ENCODE measurements at places on chromosomes 3 and 15.

- DNase-seq, result no peak
Measured at GRCh38 chr15:74050127-74050526, 32.2 kb downstream of the GOLGA6A start.

GRCh38 chr3:111414531-111414930 lies 127.5 kb upstream of the CD96 start:
- no peak for DNase-seq

DNA sequence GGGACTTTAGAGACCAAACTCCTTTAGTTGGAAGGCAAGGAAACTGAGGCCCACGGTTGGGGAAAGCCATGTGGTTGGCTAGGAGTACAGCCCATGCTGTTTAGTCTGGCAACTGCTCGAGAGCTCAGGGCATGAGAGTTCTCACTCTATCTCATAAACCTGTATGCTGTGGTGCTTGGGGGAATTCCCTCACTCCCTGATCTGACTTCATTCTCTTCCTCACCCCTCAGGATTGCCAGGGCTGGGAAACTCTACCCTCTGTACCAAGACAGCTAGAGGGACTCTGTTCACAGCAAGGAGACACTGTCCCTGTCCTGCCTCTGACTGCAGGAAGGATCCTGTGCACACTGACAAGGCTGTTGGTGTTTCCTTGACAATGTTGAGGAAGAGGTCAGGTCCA lies 230.2 kb downstream of the ZNF621 start:
- DNase-seq, result no peak

DNA sequence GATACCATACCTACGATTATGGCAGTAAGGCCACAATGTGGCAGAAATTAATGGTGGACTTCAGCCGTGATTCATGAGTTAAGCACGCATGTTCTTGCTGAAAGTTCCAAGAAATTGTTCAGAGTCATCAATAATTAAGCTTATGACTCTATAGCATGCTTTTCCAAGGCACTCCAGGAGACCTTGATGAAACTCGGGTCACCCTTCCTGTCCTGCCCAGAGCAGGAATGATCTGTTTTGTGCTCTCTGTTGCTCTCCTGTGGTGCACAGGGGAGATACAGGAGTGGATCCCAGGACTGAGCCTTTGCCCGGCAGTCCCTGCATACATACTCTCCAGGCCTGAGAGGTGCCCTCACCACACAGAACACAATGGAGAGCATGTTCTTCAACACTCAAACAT lies 141.6 kb upstream of the SLC2A2 start:
- no peak for DNase-seq

DNA sequence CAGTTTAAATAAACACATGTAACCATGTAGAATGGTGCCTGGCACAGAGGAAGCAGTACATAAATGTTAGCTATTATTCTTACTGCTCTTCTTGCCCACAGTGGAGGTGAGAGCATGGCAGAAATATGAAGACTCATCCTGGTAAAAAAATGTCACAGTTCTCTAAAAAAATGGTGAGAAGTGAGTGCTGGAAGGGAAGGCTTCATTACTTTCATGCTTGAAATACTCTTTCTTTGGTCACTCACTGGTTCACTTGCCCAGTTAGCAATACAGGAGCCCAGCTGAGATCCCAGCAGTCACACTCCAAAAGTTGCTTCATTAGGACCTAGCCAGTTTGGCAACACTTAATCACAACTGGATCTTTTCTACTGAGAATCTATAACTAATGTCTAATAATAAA lies 1017.2 kb downstream of the TUSC7 start:
- DNase-seq, result no peak

DNA sequence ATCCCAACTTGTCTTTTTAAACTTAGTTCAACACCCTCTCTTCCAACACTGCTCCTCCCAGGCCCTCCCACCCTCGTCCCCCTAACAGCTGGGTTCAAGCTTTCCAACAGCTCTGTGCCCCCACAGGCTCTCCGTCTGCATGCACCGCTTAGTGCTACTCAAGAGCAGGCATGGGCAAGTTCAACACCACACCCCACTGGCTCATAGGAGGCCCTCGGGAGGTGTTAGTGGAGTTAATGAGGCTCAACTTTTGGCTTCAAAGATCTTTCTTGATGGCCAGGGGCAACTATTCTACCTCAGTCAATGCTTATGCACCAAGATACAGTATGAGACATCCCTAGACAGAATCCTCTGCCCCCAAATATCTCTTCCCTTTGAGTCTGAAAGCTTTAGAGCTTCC lies 114.4 kb downstream of the ANP32A start:
- no peak for DNase-seq

GRCh38 chr15:29305556-29305955 lies 35.9 kb upstream of the NSMCE3 start:
- DNase-seq, result no peak

DNA sequence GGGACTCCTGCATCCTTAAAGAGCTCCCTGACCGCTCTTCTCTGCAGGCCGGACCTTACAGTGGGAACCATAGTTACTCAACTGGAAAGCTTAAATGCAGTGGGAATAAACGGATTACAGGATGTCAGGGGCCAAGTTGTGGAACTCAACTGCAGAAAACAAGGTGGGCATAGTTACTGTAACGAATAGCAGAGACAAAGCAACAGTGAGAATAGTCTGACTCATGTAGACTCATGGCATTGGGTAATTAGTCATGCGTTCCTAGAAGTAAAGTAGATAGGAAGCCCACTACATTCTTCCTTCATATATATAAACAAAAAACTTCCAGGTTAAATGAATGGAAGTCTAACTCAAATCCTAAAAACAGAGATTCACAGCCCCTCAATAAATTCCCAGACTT lies 95.5 kb upstream of the CHRNA7 start:
- DNase-seq, result no peak

GRCh38 chr3:30628205-30628900 lies 22.0 kb downstream of the TGFBR2 start:
- DNase-seq, result no peak

- DNase-seq, result no peak
Measured at GRCh38 chr3:193030276-193030675, 112.6 kb upstream of the MB21D2 start.

DNA sequence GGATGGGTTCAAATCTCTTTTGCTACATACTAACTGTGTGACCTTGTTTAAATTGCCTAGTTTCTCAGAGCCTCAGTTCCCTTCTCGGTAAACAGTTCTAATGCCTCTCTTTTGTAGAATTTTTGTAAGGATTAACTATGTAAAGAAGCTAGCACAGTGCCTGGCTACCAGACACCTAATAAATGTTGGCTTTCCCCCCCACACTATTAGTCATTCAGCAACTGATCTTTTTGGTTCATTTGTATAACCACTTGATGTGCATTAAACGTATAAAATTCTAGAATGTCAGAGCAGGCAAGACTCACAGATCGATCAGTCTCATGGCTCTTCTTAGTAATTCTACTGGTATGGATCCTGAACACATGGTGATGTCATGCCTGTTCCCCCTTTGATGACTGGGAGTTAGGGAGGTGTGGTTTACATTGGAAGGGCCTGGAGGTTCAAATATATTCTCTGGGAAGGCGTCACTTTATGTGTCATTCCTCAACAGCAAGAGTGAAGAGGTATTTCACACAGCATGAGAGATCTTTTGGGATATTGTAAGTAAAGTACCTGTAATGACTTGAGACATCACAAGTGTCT lies 6.5 kb downstream of the TAGLN3 start:
- DNase-seq, result no peak

- DNase-seq, result no peak
Measured at GRCh38 chr3:134020135-134020680, 9.5 kb downstream of the SLCO2A1 start.

DNA sequence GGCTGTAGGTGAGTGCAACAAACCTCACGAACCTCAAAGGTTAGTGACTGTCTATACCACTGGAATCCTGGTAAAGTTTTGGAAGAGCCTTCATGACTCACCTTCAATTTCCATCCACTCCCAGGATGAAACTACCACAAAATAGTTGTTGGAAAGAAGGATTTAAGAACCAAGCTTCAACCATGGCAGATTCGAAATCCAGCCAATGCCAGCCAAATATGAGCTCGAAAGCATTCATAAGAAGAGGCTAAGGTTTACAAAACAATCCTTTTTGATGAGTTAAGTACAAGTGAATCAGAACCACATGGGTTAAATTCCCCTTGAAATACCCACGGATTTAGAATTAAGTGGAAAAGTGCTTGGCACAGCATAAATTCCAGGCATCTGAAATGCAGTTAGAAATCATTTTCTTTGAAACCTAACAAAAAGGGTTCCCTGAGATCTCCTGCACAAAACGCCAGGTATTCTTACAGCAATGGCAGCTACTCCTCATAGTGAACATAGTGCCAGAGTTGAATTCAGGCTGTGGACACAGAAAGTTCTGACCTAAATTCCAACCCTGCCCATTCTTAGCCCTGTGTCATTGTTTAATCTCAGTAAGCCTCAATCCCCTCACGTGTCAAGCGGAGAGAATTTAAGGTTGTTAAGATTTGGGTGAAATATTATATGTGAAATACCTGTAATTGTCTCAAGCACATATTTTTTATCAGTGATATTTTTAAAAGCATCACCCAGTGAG lies 89.2 kb downstream of the FBN1 start:
- DNase-seq, result no peak

DNA sequence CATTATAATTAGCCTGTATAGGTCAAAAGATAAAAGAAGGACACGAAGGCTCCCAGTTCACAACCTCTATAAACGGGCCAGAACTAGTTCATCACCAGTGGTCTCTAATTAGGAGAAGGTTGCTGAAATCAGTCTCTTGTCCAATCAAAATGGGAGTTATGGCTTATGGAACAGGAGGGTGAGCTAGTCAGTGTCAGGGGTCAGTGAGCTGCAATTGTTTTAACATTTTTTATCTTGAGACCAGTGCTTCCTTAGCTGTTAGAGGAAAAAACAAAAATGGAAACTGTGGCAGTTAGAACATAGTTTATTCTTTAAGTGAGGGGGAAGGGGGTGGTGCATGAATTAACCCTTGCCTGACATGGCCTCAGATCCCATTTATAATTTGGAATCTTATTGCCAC lies 141.7 kb downstream of the KCNMB2 start:
- no peak for DNase-seq

DNA sequence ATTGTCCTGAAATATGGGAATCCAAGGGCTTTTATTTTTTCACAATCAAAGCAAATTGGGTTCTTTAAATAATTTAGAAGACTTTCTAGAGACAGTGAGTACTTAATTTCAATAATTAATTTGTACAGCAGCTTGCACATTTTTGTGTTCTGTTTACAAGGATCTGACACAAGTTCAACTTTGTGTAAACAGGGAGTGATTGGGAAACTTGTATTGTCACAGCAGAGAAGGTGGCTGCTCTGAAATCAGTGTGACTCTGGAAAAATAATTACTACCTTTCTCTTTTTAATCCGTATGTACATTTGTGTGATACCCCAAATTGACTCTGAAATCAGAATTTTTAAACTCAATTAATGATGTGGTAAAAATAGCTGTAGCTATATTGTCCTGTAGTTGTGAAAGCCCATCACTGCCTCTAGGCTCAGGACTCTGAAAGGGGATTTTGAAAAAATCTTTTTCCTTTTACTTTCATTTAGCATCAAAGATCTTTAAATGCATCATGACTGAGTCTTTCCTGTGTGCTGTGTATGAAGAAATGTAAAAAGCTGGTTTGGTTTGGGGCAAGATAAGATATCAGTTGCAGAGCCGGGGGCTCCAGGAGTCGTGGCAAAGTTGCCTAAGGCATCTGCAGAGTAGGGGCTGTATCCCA lies 45.1 kb downstream of the MFSD1 start:
- DNase-seq, result no peak

GRCh38 chr3:25820366-25820765 lies 30.5 kb downstream of the OXSM start:
- peak; percentile 84 for DNase-seq

- no peak for DNase-seq
Measured at GRCh38 chr3:98655666-98656065, 62.3 kb upstream of the CPOX start.

- DNase-seq, result no peak
Measured at GRCh38 chr15:42033214-42033873, 12.5 kb upstream of the PLA2G4E start.

GRCh38 chr15:76994001-76994400 lies 925 bp upstream of the PSTPIP1 start:
- no peak for DNase-seq

DNA sequence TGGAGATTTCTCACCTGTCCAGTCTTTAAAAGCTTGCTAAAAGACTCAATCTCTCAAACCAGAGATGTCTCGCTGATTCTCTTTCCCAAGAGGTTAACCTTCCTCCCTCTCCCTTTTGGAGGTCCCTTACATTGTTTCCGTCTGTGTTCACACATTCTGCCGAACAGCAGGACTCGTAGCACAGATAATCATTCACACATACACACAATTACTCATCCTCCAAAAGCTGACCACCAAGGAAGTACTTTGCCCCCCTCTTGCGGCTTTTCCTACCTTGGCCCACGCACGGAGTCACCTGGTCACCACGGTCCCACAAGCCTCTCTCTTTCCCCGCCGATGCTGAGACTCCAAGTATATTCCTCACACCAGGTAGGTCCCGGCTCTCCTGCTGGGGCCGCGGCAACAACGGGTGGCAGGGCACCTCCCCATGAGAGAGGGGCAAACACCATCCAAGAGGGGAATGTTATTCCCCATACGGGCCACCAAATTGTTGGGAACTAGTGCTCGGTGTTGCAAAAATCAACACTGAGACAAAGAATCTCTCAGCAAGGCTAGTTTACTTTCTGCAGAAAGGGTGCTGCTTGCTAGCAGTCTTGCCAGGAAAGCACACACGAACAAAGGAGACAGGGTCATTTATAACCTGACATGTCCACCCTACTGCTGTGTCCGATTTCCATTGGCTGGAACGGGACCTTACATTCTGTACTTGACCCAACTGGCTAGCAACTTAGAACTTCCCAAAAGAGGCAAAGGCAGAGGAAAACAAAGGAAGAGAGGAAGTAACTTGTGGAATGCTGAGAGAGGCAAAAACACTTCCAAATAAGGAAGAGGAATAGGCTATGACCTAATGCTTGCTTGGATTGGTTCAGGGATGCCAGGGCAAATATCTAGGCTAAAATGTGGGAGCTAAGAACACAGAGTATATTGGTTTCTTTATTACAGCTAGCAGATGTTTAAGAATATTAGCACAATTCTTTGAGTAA lies 102.1 kb upstream of the NECTIN3 start:
- no peak for DNase-seq

- DNase-seq, result no peak
Measured at GRCh38 chr3:101631098-101631796, 45.7 kb downstream of the ZBTB11 start.

DNA sequence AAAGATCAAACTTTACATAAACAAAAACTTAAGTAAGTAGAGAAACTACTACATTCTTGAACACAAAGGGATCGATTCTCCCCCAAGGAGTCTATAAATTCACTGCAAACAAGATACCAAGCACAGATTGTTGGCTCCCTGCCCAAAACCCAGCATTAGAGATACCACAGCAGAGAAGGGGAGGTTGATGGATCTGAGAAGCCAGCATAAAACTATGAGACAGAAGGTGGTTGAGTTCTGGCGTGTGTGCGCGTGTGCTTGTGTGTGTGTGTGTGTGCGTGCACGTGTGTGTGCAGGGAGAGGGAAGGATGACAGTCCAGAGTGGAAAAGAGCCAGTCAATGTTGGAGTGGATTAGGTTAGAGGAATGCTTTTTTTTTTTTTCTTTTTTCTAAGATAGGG lies 143.2 kb upstream of the PRR20G start:
- DNase-seq, result no peak

Data from HS-27A (cell line).